ENCODE measurements at places on chromosomes 12 and 14. TPM values are rescaled to one million over a fixed set of nuclear protein-coding genes. Genes with fewer than 3 reads are reported as not detected.

The SLC25A21 gene
- total RNA-seq: 1.1 TPM

DNA sequence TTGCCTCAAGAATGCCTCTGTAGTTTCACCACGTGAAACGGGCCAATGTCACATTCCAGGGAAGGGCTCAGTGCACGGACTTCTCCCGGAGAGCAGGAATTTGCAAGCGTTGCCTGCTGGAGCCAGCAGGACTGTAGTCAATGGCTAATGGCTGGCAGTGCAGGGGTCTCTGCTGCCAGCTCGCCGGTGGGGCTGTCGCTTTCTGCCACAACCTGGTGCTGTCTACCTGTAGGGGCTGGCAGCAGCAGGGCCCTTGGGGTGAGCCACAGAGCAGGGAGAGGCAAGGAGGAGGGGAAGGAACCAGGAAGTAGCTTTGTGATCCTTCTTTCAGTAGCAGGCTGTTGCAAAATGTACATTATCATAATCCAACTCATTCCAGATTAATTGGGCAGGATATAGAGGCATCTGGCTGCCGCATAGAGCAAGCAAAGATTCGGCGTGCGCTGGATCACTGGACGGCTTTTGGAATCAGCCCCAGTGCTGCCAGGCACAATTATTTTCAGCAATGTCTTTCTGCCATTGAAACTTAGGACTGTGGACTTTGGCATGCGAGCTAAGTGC is 114.1 kb downstream of the PAPOLA start:
- DNase-seq: no peak

DNA sequence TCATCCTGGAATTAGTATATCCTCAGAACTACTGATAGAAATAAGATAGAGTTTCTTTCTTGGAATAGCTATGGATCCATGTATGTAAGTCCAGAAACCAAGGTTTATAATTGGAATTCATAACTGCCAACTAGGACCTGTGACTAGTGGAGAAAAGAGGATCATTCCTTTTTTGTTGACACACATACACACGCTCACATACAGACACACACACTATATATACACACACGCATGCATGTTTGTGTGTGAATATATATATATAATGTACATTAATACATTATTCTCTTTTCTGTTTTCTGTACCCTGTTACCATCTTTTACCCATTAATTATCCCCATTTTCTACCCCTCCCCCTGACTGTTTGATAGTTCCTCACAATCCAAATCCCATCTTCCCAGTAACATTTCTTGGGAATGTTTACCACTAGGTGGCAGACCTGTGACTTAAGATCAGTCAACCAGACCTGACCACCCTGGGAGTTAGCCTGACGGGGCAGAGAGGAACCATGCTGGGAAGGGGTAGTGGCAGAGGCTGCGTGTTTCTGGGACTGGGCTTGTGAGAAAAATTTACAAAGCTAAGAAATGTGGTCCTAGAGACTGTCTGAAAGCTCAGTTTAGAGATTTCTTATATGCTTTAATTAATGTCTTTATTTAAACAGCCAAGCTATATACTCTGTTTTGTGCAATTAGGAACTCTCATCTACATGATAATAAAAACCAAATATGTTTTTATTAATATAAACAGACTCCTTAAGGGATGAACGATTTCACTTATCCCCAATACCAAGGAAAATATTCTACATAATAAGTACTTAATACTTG is 308.0 kb downstream of the PPFIA2 start:
- DNase-seq: no peak

The TROAP gene
- 17.5 TPM for total RNA-seq

The ACSM4 gene
- not detected for total RNA-seq

- DNase-seq: no peak
These were observed 176.6 kb downstream of the FOXN3 start for GRCh38 chr14:89240414-89240813.

DNA sequence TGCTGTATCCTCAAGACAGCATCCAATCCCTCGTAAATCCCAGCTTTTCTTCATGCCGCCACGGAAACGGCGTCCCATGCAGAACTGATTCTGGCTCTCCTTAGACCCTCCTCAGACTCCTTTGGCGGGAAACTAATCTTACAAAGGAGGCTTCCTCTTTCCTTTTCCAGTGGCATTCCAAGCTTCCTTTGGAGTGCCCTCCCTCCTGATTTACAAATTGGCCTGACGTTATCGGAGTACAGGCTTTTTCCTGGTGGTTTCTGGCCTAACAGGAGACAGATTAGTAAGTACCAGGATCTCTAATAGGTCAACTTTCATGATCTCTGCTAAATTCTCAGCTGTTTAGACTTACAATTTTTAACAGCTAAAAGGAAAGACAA is 1.3 kb upstream of the ZDHHC17 start:
- DNase-seq: no peak

- DNase-seq: no peak
These were observed 50.7 kb upstream of the ATF7IP start for GRCh38 chr12:14314801-14315200.

GRCh38 chr12:22851532-22851931 is 226.6 kb downstream of the ETNK1 start:
- DNase-seq: no peak

GRCh38 chr14:98296895-98297294 is 975.1 kb downstream of the BCL11B start:
- DNase-seq: no peak

The TMPRSS12 gene
- not detected for total RNA-seq

DNA sequence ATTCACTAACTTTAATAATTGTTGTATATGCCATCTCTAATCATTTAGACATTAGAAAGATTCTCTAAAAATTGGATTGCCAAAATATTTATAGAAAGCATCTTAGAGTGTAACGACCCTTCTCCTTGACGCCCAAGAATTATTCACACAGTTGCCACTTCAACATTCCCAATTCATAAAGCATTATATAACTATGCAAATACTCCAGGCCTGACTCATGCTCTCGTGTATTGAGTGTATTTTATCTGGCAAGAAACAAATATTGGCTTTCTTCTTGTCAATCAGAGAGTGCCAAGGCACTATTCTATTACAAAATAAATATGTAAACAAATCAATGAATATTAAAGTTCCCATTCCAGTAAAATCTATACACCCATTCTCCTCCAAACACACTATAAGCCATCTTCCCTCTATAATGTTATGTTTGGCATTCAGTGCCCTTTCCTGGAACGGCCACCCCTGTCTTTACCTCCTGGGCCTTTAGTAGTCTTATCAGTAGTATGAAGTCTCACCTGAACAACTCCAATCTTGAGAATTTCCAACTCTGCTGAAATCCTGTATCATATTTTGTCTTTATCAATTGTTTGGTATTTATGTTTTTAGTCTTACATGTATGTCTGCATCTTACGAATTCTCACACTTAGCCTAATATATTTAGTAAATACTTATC is 182.6 kb downstream of the PIK3C2G start:
- no peak for DNase-seq

GRCh38 chr12:65602253-65602609 is 222.1 kb upstream of the HMGA2 start:
- DNase-seq: no peak

The SP7 gene
- total RNA-seq: not detected

The DBX2 gene
- total RNA-seq: not detected

GRCh38 chr12:132245521-132246101 is 83.8 kb downstream of the GALNT9 start:
- no peak for DNase-seq

The KRT2 gene
- not detected for total RNA-seq

DNA sequence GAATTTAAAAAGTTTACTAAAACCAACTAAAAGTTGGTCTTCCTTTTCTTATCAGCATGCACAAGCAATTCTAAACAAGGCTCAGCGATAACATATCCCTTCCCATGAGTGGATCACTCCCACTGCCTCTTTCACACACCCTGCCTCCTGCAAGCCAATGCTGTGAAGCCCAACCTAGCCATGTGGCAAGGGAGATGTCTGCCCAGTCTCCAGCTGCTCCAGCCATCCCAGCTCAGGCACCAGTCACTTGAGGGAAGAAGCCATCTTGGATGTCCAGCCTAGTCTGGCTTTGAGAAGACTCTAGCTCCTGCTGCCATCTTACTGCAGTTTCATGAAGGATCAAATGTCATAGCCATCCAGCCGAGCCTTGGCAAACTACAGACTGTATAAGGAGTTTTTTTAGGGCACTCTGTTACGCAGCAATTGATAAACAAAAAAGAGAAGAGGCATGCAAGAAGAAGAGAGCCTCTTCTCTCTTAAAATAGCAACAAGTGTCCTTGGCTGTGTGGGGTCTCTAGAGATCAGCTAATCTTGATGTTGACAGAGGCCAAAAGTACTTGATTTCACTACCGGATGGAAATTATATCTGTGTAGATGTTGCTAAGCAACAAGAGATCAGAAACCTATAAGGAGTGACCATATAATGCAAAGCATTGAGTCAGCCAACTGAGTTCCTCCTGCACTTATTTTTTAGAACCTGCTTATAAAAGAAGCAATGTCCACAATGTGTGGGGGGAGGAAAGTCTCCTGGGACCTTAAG is 108.9 kb downstream of the PTCSC3 start:
- no peak for DNase-seq

GRCh38 chr12:76909290-76909689 is 30.5 kb upstream of the CSRP2 start:
- no peak for DNase-seq
